Pulmonary artery endothelial cell (primary cell): ENCODE measurements at places on chromosomes 7 and 10. TPM values are rescaled to one million over a fixed set of nuclear protein-coding genes. Genes with fewer than 3 reads are reported as not detected.

- no peak for DNase-seq
Observed at GRCh38 chr7:37590824-37591223, 92.7 kb upstream of the GPR141 start.

- no peak for DNase-seq
Observed at GRCh38 chr10:110016039-110016438, 8.3 kb downstream of the ADD3 start.

DNA sequence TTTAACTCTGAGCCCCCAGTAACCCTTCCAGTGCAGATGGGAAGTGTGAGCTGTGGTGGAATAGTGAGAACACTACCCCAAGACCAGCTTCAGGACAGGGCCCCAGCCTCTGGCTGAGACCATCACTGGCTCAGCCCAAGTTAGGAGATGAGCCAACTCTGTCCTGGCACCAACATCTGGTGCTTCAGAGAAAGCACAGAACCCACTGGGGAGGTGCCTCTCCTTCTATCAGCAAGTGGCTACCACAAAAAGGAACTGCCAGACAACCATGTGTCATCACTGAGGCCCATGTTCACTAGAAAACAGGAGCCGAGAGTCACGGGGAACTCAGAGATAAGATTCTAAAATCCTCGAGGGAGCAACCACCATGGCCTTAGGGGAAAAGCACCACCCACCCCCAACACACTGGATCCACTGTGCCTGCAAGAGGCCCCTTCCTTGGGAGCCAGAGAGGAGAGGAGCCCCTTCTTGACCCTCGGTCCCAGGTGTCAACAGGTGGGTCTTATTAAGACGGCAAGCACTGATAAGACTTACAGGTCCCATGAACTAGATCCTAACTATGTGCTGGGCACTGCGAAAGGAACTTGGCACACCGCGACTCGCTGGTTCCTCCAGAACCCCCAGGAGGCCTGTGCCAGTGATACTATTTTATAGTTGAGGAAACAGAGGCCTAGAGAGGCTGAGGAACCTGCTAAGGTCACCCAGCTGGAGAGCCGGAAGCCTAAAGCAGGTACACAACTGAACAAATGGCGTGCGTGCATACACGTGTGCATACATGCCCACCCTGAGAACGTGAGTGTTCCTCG lies 102.7 kb downstream of the FAM53B start:
- no peak for DNase-seq

DNA sequence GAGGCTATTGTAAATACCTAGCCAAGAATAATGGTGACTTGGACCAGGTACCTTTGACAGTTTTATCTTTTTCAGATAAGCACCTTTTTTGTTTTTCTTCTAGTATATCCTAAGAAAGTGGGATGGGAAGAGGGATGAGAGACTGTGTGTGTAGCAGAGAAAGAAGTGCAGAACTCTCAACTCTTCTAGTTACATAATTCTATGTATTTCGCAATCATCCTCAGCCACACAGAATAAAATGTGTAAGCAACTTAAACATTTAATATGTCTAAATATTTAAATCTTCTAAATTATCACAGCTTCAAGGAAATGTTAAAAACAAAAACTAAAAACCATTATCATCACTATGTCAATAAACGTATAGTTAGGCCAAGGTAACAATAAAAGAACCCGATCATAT lies 42.6 kb upstream of the GSAP start:
- no peak for DNase-seq

DNA sequence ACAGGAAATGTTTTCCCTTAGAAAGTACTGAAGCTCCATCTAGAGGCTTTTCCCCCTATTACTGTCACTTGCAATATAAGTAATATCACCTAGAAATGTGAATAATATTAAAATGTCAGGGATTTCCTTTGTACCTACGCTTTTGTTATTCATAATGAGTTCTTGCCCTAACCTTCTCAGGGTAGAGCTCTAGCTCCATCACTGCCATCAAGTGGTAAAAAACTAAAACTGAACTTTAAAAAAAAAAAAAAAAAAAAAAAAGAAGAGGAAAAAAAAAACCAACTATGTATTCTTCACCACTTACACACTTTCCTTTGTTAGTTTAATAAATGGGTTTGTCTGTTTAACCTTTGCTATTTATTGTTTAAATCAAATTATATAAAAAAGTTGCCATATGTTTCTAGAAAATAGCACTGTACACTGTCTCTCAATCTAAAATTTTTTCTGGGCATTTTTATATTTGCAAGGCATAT lies 49.9 kb downstream of the DNAJC1 start:
- DNase-seq: peak; percentile 20

DNA sequence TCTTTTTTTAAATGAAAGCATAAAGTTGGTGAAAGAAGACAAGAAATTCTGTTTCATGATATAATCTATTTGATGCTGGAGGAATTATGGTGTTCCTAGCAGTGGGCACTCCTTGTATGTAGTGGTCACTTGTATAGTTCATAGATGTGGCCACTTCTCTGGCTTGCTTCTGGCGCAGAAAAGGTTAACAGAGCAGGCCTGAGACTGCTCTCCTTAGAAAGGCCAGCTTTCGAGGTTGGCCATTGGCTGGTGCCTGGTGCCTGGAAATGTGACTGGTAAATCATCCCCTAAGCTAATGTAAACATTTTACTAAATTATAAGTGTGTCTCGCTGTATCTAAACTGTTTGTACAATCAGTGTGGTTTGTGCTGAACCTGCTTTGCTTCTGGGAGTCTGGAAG lies 276.1 kb downstream of the PHTF2 start:
- DNase-seq: no peak

RSPH10B gene
- 0.07 and 0.13 TPM in 2 replicates for total RNA-seq

TMEM184A gene
- not detected in 2 replicates for total RNA-seq

PRSS2 gene
- total RNA-seq: not detected in 2 replicates
